ENCODE measurements at places on chromosomes 2 and 18.

GRCh38 chr2:180516232-180516631, 464.2 kb upstream of the UBE2E3 start:
- no peak for DNase-seq

GRCh38 chr2:62974999-62975398, 75.6 kb upstream of the OTX1 start:
- no peak for DNase-seq

DNA sequence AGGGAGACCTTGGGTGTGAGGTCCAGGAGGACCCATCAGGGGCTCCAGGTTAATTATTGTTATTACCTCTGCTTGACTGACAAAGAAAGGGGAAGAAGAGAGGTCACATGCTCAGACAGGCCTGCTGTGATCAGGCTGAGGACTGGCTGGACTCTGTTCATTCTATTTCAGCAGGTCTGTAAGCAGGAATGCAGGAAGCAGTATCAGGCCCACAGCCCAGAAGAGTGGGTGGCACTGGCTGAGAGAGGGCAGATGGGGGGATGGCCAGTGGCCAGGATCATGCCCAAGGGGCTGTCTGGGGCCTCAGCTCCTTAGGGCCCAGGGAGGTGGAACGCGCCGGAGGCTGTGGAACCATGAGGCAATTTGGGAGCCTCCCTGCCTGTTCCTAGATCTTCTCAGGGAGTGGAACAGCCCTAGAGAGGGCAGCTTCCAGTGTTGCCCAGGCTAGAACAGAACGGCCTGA, 43.7 kb upstream of the ZBTB7C start:
- no peak for DNase-seq

DNA sequence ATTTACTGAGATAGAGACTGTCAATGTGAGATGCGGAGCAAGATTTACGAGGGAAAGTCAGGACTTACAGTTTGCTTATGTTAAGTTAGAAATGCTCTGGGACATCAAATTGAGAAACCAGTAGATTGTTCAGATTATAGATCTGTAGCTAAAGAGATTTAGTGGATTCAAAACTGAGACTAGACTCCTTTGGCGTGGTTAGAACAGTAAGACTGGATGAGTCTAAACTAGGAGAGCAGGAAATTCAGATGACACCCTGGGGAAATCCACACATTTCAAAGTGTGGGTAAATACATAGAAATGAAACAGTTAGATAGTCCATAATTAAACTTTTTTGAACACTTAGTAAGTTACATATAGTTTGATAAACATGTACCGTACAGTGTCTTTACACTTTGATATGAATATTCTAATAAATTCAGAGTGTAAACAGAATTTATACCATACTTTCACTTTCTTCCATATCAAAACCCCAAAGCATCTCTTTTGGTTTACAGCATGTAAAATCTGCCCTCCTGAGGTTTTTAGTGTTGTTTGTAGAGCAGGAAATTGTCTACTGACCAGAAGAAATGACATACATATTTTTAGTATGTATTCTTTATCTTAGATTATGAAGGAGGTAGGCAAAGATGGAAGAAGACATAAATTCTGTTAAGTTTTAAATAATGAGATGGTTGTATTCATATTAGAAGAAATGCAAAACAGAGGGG, 231.5 kb downstream of the NYAP2 start:
- DNase-seq, result no peak

GRCh38 chr2:38146907-38147307, 71.0 kb upstream of the CYP1B1 start:
- peak; percentile 97 for DNase-seq

DNA sequence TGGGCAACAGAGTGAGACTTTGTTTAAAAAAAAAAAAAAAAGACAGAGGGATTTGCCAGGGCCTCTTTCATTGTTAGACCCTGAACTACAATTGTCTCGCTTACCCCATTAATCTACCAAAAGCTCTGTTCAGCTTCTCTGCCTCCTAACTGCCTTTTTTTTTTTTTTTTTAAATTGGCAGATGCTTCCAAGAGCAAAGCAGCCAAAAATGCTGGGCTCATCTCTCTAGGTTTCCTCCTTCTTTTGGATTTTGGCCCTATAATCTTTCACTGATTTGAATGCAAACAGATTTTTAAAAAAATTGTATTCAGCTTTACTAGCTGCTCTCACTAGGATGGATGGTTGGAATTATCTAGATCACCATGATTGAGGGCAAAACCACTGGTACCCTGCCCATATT, 33.2 kb upstream of the RAPGEF4 start:
- DNase-seq, result no peak

DNA sequence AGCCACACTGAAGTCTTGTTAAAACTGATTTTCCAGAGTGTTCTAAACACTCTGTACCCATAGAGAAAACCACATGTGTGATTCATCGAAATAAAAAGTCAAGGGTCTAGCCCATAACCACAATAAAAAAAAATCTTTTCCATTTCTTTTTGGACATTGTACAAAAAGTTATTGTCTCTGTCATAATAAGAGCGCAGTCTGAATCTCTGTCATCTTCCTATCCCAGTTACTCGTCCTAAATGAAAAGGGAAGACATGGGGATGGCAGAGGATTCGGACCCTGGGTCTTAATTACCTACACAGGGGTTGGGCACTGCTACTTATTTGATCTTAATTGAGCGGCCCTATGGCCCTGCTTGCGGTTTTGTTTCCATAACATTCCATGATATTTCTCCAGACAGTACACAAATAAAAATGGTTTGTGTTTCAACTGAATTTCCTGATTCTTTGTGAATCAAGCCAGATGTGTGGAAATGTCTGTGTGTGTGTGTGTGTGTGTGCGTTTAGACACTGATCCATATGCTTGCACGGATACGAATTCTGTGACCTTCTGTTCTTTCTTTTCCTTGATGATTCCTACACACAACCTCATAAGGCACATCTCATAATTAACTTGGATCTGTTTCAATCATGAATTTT, 133.4 kb upstream of the SPATS2L start:
- DNase-seq, result peak; percentile 88

DNA sequence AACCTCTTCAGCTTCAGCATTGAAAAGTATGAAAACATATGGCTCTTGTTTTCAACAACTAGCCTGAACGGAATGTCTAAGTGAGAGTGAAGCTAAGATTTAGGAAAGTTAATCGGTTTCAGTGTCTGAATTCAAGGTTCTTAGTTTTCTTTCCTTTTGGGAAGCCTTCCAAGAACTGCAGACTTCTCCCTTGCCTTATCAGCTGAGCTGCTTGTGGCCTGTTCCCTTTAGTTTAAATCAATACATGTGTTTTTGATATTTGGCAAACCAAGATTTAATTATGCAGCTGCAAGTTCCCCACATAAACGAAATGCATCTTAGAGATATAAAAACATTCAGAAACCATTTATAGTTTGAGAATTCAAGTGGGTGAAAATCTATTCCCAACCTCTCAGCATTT, 274.3 kb upstream of the NRP2 start:
- peak; percentile 97 for DNase-seq

DNA sequence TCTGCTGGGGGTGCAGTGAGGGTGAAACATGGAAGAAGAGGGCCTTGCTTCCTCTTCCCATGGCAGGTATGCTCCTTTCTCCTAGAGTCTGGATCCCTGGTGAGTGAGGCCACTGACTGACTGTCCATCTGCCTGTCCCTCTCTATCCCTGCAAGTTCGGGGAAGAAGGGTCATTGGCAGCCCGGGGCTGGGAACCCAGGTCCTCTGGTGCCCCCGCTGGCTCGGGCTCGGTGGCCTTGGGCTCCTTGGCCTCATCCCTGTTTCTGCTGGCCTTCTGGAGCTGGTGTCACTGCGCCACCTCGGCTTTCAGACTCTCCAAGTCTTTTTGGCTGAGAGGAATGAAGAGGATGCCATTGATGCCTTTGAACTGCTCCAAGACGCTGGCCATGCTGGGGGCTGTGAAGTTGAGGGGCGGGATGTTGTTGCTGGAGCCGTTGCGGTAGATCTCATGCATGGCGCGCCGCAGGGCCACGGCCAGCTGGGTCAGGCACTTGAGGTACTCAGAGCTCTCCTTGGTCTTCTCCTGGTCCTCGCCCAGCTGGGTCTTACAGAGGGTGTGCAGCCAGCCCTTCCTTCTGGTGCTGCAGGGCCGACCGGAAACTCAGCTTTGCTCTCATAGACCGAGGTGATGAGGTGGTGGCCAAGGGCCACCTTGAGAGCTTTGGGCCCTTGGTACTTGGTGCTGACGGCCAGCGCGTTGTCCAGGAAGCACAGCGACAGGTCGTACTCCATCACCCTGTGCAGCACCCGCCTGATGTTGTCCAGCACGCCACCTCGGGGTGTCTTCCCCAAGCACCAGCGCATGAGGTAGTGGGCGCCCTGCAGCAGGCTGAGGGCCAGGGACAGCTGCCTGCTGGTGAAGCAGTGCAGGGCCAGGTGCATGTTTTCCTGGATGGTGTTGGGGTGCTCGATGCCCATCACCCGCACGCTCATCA, 6.3 kb downstream of the MEP1B start:
- DNase-seq, result no peak

DNA sequence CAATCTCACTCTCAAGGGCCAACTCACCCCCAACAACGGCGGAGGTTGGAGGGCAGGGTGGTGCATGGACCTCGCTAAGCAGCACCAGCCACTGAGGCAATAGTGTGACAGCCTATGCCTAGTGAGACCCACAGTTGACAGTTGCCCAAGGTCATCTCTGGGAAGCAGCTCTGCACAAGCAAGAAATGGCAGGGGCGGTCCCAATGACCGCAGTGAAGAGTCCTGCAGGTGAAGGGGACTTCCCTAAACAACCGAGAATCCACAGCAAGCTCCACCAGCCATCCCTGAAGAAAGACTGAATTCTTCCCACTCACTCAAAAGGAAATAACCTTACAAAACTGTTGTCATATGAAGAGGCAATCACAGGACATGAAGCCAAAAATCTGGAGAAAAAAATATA, 313.4 kb upstream of the ID2 start:
- DNase-seq, result no peak

- no peak for DNase-seq
These were observed 176.0 kb downstream of the CCDC178 start for GRCh38 chr18:33264566-33264965.

DNA sequence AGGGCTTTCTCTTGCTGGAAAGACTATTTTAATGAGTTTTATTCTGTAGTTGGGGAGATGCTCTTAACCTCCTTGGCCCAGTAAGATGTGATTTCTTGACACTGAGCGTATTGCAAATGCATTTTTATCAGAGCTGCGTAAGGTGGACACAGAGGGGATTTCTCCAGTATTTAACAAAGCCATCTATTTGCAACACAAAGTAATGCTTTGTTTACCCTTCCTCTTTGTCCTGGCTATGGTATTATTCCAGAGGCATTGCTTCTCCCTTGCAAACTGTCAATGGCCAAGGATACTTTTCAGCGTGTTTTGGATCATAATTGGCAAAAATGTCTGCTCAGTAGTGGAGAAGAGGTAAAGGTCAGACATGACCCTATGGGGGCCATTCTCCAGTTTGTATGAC, 90.8 kb upstream of the PIK3C3 start:
- no peak for DNase-seq

DNA sequence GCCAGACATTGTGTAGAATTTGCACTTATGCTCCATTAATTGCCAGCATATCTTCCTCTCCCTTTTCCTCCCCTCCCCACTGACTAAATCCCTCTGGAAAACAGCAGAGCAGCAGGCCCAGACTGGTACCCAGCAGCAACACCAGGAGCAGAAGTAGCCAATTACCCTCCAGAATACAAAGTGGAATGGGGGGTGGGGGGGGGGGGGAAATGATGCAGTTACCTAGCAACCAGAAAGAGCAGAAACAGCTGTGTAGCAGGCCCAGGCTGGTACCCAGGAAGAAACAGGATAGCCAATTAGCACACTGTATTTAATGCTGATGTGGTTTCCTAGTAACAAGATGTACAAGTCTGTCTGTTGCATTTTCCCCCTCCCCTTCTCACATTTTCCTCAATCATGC, 52.3 kb downstream of the KLF7 start:
- no peak for DNase-seq

DNA sequence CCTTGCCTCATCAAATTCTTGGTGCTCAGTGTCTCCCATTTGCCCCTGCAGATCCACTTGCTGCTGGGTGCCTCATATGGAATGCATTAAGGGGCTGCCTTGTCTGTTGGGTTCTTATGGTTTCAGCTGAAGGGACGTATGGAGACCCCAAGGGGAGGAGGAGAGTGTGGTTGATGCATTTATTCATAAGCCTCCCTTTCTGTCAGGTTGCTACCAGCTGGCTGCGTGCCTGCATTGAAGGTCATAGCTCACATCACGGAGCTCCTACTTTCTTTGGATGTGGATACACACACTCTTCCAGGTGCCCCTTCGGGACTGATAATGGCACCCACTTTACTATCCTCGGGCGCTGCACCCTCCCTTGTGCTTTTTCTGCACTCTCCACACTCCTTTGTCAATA, 377.9 kb downstream of the SLC4A3 start:
- DNase-seq, result no peak

DNA sequence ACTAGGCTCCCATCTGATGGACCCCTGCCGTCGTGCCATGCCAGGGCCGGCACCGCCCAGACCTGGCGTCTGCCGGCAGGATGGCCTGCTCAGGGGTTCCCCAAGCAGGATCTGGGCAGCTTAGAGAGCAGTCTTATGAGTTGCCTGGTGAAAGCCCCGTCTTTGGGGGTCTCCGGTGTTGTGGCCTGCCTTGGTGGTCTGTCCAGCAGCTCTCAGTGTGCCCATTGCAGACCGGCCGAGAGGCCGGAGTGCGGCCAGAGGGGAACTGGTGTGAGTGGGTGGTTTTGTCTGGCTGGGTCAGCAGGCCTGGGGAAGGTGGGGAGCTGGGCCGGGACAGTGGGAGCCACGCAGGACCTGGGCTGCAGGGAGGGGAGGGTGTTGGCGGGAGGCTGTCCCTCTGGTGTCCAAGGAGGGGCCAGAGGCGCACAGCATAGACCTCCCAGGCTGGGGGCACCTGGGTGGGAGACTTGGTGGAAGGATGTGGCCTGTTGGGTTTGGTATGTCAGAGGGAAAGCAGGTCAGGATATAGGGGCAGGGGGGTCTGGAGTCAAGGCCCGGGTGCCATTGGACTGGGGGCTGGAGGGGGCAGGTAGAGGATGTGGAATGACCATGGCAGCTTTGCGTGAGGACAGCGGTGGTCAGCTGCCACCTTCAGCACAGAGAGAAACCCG, 16.5 kb downstream of the GPC1 start:
- DNase-seq, result no peak

- DNase-seq, result no peak
These were observed 437.6 kb downstream of the DLGAP1 start for GRCh38 chr18:4017480-4017879.

DNA sequence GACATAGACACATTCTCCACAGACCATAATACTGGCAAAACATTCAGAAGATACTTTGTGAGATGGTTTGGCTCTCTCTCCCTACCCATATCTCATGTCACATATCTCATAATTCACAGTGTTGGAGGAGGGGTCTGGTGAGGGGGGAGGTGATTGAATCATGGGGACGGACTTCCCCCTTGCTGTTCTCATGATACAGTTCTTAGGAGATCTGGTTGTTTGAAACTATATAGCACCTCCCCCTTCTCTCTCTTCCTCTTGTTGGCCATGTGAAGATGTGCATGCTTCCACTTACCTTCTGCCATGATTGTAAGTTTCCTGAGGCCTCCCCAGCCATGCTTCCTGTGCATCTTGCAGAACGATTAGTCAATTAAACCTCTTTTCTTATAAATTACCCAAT, 61.1 kb downstream of the HK2 start:
- DNase-seq, result peak; percentile 33

Measured in fibroblast of upper back skin (primary cell).